NCI-H2081 treated with DMSO at 0.1 percent for 48 hours (cell line): ENCODE measurements at places on chromosomes 3 and 15.

DNA sequence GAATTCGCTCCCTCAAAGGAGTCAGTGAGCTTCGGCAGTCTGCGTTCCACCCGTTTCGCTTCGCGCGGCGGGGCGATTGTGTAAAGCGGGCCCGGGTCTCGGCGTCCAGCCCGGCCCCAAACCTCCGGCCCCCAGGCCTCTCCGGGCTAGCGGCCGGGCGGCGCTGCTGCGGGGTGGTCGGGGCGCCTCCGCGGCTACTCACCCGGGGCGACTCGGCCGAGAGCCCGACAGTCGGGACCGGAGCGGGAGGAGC, 412 bp downstream of the CHDH start:
- no peak for DNase-seq

- no peak for DNase-seq
Measured at GRCh38 chr3:116378077-116378476, 67.2 kb downstream of the LSAMP start.

DNA sequence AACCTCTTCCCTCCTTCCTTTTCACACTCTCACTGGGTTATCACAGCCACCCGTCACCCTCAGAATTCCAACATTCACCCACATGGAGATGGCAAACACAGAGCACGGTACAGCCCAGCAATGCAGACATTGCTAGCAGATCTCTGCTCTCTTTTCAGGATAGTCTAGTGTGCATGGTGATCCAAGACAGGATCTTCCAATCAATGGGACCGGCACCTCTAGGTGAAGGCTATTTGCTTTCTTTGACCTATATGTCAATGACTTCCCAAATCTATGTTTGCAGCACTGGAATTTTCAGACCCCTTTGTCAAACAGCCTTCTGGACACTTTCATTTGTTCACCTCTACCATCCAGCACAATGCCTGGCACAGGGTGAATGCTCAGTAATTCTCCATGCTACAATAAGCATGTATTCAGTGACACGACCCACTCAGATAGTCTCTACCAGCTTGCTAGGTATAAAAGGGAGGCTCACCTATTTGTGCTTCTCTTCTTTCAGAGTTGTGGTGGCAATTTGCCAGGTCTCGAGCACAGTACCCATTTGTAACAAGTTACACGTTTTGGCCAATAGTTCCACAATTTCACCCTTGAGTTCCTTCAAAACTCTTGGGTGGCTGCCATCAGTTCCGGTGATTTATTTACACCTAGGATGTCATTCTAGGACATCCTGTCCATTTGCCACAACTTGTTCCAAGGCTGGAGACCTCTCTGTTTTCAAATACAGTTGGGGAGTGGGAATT, 279.1 kb upstream of the ICE2 start:
- no peak for DNase-seq

GRCh38 chr3:61073566-61074165, 177.6 kb downstream of the FHIT start:
- no peak for DNase-seq

GRCh38 chr3:194139071-194139813, 3.3 kb downstream of the HES1 start:
- DNase-seq = no peak

- DNase-seq = no peak
Measured at GRCh38 chr3:160125258-160125657, 100.0 kb upstream of the C3orf80 start.

- DNase-seq = no peak
Measured at GRCh38 chr3:161035711-161036110, 69.4 kb downstream of the B3GALNT1 start.

DNA sequence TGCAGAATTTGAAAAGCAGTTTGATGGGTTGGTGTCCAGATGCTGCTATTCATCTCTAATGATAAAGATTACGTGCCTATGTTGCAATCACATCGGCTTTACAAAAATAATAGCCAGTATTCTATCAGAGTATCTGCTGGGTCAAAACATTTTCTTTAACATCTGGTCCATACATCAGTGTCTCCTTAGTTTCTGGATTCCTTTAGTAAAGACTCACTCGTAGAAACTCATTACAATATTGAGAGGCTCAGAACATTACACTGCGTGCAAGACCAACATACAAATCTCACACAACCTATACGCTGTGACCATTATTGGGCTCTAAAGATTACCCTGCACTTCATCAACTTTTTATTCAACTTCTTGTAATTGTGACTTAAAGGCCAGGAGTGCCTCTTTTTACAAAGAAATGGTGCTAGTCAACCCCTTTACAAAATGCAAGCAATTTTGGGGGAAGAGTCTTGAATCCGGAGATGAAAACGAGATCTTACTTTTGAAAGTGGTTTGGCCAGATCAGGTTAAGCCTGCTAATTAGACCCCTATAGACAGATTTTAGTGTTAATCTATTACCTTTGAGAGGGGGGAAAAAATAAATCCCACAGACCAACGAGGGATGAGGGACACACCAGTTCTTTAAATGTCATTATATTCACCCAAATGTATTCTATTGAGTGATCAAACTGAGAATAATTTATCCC, 2.9 kb downstream of the TRA2B start:
- DNase-seq = no peak

DNA sequence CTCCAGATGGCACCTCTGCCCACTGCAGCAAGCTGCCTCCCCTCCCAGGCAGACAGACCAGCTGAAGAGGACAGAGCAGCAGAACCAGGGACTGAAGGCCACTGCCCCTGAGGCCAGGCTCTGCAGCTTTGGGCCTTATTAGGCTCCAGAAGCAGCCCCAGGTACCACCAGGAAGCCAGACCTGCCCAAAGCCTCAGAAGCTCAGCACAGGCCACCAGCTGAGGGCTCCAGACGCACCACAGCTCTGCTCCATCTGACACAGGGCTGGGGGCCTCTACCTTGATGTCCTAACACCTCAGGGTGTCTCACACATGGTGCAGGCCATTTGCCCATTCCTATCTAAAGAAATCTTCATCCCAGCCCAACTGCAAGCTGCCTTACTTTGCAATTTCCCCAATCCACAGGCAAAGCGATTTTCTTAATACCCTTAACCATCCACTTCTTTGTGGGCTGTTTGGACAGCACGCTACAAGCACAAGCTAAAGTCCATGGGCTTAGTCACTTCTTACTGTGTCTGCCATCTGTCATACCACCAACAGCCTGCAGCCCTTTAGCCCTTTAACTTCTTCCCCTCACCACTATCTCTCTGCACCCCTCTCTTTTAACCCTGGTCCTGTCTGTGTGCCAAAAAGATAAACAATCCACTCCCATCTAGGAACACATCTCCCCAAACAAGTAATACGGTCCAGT, 112.1 kb downstream of the IQSEC1 start:
- DNase-seq = no peak
